ENCODE measurements at places on chromosomes 1 and 21. TPM values are rescaled to one million over a fixed set of nuclear protein-coding genes. Genes with fewer than 3 reads are reported as not detected.

GRCh38 chr1:242468784-242469183, 55.7 kb downstream of the PLD5 start:
- H3K27ac ChIP-seq = no peak overlapping the region
- no peaks in the 10 kb centered on the region for H3K4me1 ChIP-seq
- H3K36me3 ChIP-seq = no peaks in the 10 kb centered on the region

PPFIA4 gene
- total RNA-seq = 32.0 TPM

WDR64 gene
- 0.31 TPM for total RNA-seq

GRCh38 chr1:224727351-224728289, 111.5 kb downstream of the CNIH3 start:
- peaks cover 7% of the 10 kb centered on the region for H3K27me3 ChIP-seq
- no peaks in the 10 kb centered on the region for H3K36me3 ChIP-seq
- peaks cover 3% of the 10 kb centered on the region for H3K4me1 ChIP-seq
- no peak overlapping the region for H3K4me3 ChIP-seq
- no peak overlapping the region for H3K27ac ChIP-seq

INKA2 gene
- total RNA-seq = 4.1 TPM

DNA sequence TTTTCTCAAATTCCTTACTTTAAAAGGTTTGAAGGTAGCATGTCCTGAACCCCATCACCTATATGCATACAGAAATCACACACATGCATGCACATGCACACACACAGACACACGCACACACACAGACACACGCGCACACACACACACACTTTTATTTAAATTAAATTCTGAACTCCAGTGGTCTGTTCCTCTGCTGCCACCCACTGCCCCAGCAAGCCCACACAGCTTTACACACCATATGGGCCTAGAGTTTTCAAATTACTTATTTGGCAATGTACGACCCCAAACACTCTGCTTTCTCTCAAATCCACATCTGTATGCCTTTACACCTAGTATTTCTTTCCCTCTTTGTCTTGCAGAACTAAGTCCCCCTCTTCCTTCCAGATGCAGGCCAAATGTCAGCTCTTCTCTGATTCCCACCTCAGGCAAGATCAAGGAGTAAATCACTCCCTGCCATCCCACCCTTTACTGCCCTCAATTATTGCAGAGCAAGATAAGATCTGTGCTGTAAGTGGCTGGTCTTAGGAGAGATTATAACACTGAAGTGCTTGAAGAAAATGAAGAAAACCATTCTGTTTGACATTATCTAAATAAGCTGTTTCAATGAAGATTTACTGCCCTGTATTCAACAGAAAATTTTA, 429.9 kb upstream of the CXADR start:
- no peak overlapping the region for H3K27ac ChIP-seq
- H3K36me3 ChIP-seq = no peaks in the 10 kb centered on the region
- H3K4me1 ChIP-seq = no peaks in the 10 kb centered on the region
- no peak overlapping the region for H3K4me3 ChIP-seq

GRCh38 chr1:224624432-224624831, 8.3 kb downstream of the CNIH3 start:
- peak overlapping the region; percentile 93 for H3K27ac ChIP-seq
- DNase-seq = no peak
- H3K4me3 ChIP-seq = peak overlapping the region; percentile 50
- peaks cover 25% of the 10 kb centered on the region for H3K27me3 ChIP-seq

DNA sequence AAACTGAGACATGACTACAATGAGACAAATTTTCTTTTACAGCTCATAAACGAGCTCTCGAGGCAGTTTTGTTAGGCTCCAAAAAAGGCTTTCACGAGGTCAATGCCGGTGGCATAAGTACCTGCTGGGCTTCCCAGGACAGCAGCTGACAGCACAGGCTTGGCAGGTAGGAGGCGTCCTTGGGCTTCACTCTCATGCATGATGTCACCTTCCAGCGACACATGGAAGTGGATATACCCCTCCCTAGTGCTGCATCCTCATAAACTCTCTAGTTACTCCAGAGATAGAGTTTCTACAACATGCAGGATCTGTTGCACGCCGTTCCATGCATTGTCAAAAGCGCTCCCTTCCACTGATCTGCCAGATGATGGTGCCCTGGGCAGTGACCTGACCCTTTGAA, 112.5 kb upstream of the PAXBP1 start:
- no peak overlapping the region for H3K4me3 ChIP-seq
- DNase-seq = no peak
- H3K27me3 ChIP-seq = peaks cover 7% of the 10 kb centered on the region
- H3K36me3 ChIP-seq = no peaks in the 10 kb centered on the region
- H3K27ac ChIP-seq = no peak overlapping the region

MIXL1 gene
- not detected for total RNA-seq

GRCh38 chr21:33487996-33488395, 3.5 kb downstream of the DNAJC28 start:
- H3K4me3 ChIP-seq = no peak overlapping the region
- no peak overlapping the region for H3K27ac ChIP-seq
- no peaks in the 10 kb centered on the region for H3K36me3 ChIP-seq
- H3K27me3 ChIP-seq = peaks cover 3% of the 10 kb centered on the region

- peaks cover 26% of the 10 kb centered on the region for H3K36me3 ChIP-seq
- H3K27me3 ChIP-seq = no peaks in the 10 kb centered on the region
- no peak overlapping the region for H3K27ac ChIP-seq
- no peak overlapping the region for H3K4me3 ChIP-seq
- no peak for DNase-seq
Observed at GRCh38 chr21:44398499-44398898, 45.1 kb downstream of the TRPM2 start.

OR2L5 gene
- not detected for total RNA-seq

GRCh38 chr1:156149374-156150332, 3.7 kb upstream of the SEMA4A start:
- no peak overlapping the region for H3K4me3 ChIP-seq
- no peaks in the 10 kb centered on the region for H3K36me3 ChIP-seq
- H3K27ac ChIP-seq = peak overlapping the region; percentile 72

- H3K27me3 ChIP-seq = peaks cover 5% of the 10 kb centered on the region
- H3K4me3 ChIP-seq = no peak overlapping the region
- no peak overlapping the region for H3K27ac ChIP-seq
- H3K4me1 ChIP-seq = peaks cover 22% of the 10 kb centered on the region
- DNase-seq = no peak
Observed at GRCh38 chr1:212238552-212238951, 46.7 kb upstream of the PPP2R5A start.

DNA sequence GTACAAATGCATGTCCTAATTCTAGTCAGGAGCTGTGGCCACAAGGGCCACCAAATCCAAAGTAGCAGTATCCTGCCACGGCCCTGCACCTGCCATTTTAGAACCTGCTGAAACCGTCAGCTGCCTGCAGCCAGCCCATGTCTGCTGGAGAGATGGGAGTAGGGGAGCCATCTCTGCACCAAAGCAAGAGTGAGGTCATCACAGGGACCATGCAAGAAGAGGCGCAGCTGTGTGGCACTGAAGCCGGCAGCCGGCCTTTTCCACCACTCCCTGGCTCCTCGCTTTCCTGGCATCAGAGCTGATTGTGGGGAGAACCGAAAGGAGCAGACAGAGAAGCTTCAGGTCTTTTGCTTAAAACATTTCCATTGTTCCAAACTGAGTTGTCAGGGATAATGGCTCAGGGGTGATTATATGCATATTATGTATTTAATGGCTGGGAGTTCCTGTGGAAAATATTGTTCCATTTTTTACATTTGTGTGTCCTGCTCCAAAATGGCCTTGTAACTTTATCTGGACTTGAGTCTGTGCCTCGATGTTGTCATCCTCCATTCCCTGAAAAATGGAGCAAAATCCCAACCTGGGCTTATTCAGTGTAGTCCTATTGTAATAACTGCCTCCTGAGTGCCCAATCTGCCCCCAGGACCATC, 18.7 kb upstream of the NBL1 start:
- H3K4me3 ChIP-seq = no peak overlapping the region
- no peaks in the 10 kb centered on the region for H3K4me1 ChIP-seq
- H3K27ac ChIP-seq = no peak overlapping the region
- H3K27me3 ChIP-seq = no peaks in the 10 kb centered on the region

SLC45A1 gene
- not detected for total RNA-seq

GRCh38 chr1:53046930-53047329, 15.1 kb upstream of the PODN start:
- H3K36me3 ChIP-seq = peaks cover 18% of the 10 kb centered on the region
- no peak overlapping the region for H3K27ac ChIP-seq
- H3K27me3 ChIP-seq = no peaks in the 10 kb centered on the region
- H3K4me3 ChIP-seq = no peak overlapping the region

DNA sequence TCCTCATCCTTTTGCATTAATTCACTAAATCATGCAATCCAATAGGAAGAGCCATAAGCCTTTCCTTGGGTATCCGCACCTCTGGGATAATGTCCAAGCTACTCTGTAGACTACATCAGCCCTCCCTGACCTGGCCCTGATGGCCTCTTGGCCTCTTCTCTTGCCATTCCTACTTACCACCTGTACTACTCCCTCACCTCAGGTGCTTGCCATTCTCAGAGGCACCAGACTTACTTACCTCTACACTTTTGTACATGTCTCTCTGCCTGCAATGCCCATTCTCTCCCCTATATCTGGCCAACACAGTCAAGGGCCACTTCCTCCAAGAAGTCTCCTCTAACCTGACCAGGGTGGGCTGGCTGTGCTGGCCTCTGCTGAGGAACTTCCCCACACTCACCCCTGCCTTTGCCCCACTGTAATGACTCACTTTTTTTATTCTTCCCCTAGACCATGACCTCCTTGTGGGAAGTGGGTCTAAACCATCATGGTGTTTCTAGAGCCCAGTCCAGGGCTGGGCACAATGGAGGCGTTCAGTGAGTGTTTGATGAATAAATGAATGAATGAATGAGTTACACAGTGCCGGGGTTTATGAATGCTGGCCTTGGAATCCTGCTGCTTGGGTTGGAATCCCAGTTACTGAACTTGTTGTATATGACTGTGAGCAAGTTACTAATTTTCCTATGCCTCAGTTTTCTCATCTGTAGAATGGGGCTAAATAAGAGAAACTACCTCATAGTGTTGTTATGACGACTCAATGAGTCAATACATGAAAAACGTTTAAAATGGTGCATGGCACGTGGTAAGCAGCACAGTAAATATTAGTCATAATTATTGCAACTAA, 179.8 kb downstream of the FOXD2 start:
- H3K27ac ChIP-seq = no peak overlapping the region
- H3K36me3 ChIP-seq = no peaks in the 10 kb centered on the region
- H3K4me1 ChIP-seq = no peaks in the 10 kb centered on the region
- no peak overlapping the region for H3K4me3 ChIP-seq
- H3K27me3 ChIP-seq = peaks cover 8% of the 10 kb centered on the region
- peak; percentile 4 for DNase-seq

- no peak overlapping the region for H3K4me3 ChIP-seq
- peaks cover 9% of the 10 kb centered on the region for H3K4me1 ChIP-seq
- H3K36me3 ChIP-seq = peaks cover 4% of the 10 kb centered on the region
- no peak overlapping the region for H3K27ac ChIP-seq
- no peak for DNase-seq
Observed at GRCh38 chr1:234940841-234941240, 187.8 kb downstream of the TOMM20 start.

GRCh38 chr1:6470132-6471085, 4.4 kb upstream of the TNFRSF25 start:
- H3K27me3 ChIP-seq = no peaks in the 10 kb centered on the region
- peaks cover 7% of the 10 kb centered on the region for H3K4me1 ChIP-seq
- H3K4me3 ChIP-seq = no peak overlapping the region
- no peak for DNase-seq
- no peak overlapping the region for H3K27ac ChIP-seq

DNA sequence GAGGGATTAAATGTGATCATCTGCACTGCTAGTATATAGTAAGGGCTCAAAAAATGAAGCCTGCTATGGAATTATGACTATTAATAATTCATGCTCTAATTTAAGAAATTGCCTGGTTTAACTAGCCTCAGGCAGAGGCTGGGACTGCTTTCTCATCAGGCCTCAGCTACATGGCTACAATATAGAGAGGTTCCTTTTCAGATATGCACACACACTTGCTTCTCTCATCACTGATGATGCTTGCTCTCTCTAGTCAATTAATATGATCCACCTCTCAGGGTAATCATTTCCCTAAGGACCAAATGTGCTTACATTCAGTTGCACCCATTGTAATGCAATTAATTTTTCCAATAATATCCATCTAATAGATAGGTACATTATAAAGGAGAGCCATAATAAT, 324.9 kb upstream of the ST6GALNAC5 start:
- no peaks in the 10 kb centered on the region for H3K4me1 ChIP-seq
- no peak overlapping the region for H3K27ac ChIP-seq
- no peaks in the 10 kb centered on the region for H3K36me3 ChIP-seq
- no peaks in the 10 kb centered on the region for H3K27me3 ChIP-seq
- H3K4me3 ChIP-seq = no peak overlapping the region

- H3K27me3 ChIP-seq = no peaks in the 10 kb centered on the region
- H3K27ac ChIP-seq = no peak overlapping the region
- H3K4me3 ChIP-seq = no peak overlapping the region
- no peaks in the 10 kb centered on the region for H3K4me1 ChIP-seq
Observed at GRCh38 chr1:237258871-237259270, 216.9 kb downstream of the RYR2 start.

- H3K4me1 ChIP-seq = no peaks in the 10 kb centered on the region
- no peaks in the 10 kb centered on the region for H3K36me3 ChIP-seq
- H3K27me3 ChIP-seq = no peaks in the 10 kb centered on the region
- H3K4me3 ChIP-seq = no peak overlapping the region
- no peak for DNase-seq
Observed at GRCh38 chr1:24096009-24096738, 15.8 kb downstream of the MYOM3 start.

- H3K27ac ChIP-seq = no peak overlapping the region
- no peaks in the 10 kb centered on the region for H3K27me3 ChIP-seq
- no peaks in the 10 kb centered on the region for H3K36me3 ChIP-seq
- no peak overlapping the region for H3K4me3 ChIP-seq
Observed at GRCh38 chr21:22346576-22346975, 1348.4 kb downstream of the NCAM2 start.

VANGL2 gene
- not detected for total RNA-seq

DNA sequence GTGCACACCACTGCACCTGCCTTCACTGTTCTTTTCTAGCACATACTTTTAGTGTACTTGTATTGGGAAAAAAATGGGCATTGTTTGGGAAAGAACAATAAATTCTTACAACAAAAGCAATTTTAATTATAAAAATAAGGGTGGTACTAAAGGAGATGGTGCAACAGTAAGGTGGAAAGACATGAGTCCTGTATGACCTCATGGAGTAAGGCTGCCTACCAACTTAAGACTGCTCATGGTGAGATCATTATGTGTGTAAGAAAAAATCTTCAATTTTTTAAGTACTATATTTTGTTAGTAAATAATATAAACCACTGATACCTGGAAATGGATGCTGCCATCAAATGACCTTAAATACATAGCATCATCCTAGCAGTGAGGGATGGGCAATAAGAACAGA, 29.6 kb upstream of the PHGDH start:
- no peak overlapping the region for H3K27ac ChIP-seq
- no peak overlapping the region for H3K4me3 ChIP-seq
- H3K27me3 ChIP-seq = peaks cover 27% of the 10 kb centered on the region

DNA sequence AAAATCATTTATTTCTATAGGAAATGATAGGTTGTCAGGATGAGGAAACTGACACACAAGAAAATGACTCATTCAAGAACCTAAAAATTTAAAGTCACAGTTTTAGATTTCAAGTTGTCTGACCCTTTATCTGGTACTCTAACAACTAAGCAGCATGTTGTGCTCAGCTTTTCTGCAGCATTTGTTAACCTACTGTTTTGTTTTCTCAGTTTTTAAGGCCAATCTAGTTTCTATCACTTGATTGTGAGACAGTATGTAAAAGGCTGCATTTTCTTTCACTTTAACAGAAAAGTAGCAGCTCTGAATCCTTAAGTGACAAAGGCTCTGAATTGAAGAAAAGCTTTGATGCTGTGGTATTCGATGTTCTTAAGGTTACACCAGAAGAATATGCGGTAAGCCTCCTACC, 59.1 kb downstream of the RALGPS2 start:
- H3K4me3 ChIP-seq = peak overlapping the region; percentile 34
- H3K36me3 ChIP-seq = peaks cover 3% of the 10 kb centered on the region
- no peaks in the 10 kb centered on the region for H3K27me3 ChIP-seq
- peak overlapping the region; percentile 68 for H3K27ac ChIP-seq
- peaks cover 26% of the 10 kb centered on the region for H3K4me1 ChIP-seq

FHAD1 gene
- total RNA-seq = 0.21 TPM

Data from activated CD8-positive, alpha-beta T cell treated with anti-CD3 and anti-CD28 coated beads, Interleukin-2, amount 10 ng/mL, durations not matched to agents 7 days and 5 days (primary cell).